ENCODE measurements at places on chromosomes 5 and 9. TPM values are rescaled to one million over a fixed set of nuclear protein-coding genes. Genes with fewer than 3 reads are reported as not detected.

- H3K27ac ChIP-seq: no peak overlapping the region
- no peak for DNase-seq
- no peaks in the 10 kb centered on the region for H3K4me1 ChIP-seq
These were observed 908.7 kb upstream of the CDH9 start for GRCh38 chr5:27947088-27947487.

Gene C5
- 1.9 TPM for total RNA-seq

DNA sequence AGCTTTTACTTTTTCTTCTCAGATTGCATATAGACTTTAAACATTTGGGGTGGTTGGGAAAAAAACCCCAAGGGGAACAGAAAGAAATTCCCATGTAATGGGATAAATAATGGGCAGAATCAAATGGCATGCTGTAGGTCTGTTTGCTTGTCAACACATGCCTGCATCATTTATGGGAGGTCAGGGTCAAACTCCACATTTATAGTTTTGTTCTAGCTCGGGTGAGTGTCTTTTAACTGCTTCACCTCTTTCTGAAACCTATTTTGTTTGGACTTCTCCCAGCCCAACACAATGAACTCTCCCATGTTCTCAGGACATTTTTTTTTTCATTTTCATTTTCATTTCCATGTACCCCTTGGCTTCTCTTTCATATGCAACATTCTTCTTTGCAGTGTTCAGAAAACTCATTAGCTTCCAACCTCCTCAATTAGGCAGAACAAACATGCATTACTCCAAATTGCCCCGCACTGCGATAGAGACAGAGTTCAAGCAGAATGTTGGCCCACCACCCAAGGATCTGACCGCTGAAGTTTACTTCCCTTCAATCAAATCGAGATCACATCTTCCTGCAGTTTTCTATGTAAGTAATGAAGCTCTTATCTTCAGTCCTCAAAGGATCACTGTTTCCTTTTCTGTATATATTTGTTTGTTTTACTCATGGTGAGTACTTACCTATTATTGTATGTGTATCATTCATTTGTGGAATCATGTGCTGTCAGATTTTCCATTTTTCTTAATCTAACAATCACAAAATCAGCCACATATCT is 354.6 kb downstream of the ZSWIM6 start:
- no peak for DNase-seq
- no peaks in the 10 kb centered on the region for H3K4me1 ChIP-seq
- H3K4me3 ChIP-seq: no peak overlapping the region

Gene ZNF454
- total RNA-seq: 0.14 TPM

DNA sequence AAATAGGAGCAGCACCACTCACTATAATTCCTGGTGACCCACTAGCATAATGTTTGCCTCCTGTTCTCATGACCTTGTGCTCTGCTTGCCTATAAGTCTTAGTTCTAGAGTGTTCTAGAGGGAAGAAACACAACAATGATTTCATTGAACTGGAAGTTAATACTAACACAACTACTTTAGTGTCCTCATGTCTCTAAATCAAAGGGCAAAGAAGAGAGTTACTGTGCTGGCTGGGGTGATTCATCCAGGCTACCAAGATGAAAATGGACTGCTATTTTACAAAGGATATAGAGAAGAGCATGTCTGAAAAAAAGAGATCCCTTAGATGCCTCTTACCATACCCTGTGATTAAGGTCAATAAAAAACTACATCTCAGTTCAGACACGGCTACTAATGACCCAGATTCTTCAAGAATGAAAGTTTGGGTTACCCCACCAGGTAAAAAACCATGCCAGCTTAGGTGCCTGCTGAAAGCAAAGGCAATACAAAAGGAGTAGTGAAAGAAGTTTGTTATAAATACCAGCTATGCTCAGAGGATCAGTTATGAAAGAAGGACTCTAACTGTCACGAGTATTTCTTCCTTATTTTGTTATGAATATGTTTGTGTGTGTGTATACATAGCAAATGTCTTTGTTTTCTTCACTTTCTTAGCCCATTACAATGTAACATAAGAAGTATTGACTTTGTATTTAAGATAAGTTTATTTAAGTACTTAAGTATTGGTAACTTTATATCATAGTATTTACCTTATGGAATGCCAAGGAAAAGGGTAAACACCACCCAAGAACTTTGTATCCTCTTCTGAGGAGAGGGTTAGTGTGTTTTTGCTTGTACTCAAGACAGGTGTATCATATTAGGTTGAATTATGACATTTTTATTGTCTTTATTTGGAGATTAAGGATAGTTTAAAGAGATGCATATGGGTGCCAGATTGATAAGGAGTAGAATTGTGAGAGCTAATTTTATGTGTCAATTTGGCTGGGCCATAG is 314.1 kb upstream of the PTGER4 start:
- no peaks in the 10 kb centered on the region for H3K27me3 ChIP-seq
- H3K4me1 ChIP-seq: peaks cover 14% of the 10 kb centered on the region
- H3K4me3 ChIP-seq: no peak overlapping the region
- DNase-seq: no peak
- no peaks in the 10 kb centered on the region for H3K36me3 ChIP-seq
- H3K27ac ChIP-seq: no peak overlapping the region

GRCh38 chr9:91905991-91906469 is 44.0 kb downstream of the ROR2 start:
- peaks cover 33% of the 10 kb centered on the region for H3K4me1 ChIP-seq
- H3K4me3 ChIP-seq: peak overlapping the region; percentile 61
- DNase-seq: peak; percentile 51
- no peak overlapping the region for H3K27ac ChIP-seq
- no peaks in the 10 kb centered on the region for H3K27me3 ChIP-seq

Gene OR1J2
- not detected for total RNA-seq

Gene PCDHA7
- not detected for total RNA-seq

- no peak overlapping the region for H3K4me3 ChIP-seq
- no peaks in the 10 kb centered on the region for H3K4me1 ChIP-seq
- no peaks in the 10 kb centered on the region for H3K36me3 ChIP-seq
- DNase-seq: peak; percentile 9
These were observed 22.1 kb upstream of the TPD52L3 start for GRCh38 chr9:6305954-6306563.

DNA sequence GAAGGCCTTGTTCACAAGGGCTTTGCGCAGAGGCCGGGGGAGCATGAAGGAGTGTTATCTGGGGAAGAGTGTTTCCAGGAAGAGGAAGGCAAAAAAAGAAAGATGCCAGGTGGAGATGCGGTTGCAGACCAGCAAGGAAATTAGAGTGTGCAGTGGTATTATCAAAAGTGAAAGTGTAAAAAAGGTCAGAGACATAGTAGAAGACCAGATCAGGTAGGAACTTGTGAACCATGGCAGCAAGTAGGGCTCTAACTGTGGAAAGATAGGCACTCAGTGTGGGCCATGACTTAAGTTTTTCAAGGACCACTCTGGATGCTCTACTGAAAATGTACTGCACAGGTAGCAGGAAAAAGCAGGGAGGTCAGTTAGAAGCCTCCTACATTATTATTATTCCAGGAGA is 90.1 kb upstream of the SPOCK1 start:
- H3K27me3 ChIP-seq: no peaks in the 10 kb centered on the region
- H3K27ac ChIP-seq: no peak overlapping the region
- DNase-seq: no peak
- H3K4me1 ChIP-seq: no peaks in the 10 kb centered on the region
- no peaks in the 10 kb centered on the region for H3K36me3 ChIP-seq
- no peak overlapping the region for H3K4me3 ChIP-seq

DNA sequence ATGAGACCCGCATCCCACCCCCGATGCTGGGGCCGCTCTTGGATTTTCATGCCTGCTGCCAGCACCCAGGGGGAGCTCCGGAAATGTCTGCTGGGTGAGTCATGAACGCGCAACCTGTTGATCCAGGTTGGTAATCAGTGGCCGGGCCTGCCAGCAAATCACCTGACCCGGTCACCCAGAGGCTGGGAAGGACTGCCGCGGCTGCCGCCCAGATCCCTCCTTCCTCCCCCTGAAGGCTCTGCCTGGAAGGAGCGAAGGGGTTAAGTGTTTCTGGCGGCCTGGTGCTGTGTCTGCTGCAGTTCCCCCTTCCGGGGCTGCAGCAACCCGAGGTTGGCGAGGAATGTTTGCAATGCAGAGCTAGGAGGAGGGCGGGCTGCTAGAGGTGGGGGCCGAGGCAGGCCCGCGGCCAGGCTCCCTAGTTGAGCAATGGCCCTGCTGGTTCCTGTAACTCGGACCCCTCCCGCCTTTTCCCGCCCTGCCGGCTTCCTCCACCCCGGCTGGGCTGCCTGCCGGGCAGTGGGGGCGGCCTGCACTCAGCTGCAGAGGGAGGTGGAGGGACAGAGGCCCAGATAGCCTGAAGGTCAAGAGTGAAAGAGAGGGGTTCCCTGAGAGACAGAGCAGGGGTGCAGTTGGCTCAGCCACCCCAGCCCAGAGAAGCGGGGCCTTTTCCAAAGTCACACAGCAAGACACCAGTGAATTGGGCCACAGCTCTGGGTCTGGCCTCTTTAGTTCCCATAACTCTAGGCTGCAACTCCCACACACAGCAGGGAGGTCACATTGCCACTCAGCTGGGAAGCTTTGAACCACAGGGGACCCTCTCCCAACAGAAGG is 156.3 kb upstream of the IER5L start:
- H3K4me1 ChIP-seq: peaks cover 7% of the 10 kb centered on the region
- H3K36me3 ChIP-seq: no peaks in the 10 kb centered on the region
- no peak overlapping the region for H3K27ac ChIP-seq
- no peak overlapping the region for H3K4me3 ChIP-seq
- DNase-seq: no peak
- no peaks in the 10 kb centered on the region for H3K27me3 ChIP-seq

Gene LEAP2
- total RNA-seq: 8.1 TPM

DNA sequence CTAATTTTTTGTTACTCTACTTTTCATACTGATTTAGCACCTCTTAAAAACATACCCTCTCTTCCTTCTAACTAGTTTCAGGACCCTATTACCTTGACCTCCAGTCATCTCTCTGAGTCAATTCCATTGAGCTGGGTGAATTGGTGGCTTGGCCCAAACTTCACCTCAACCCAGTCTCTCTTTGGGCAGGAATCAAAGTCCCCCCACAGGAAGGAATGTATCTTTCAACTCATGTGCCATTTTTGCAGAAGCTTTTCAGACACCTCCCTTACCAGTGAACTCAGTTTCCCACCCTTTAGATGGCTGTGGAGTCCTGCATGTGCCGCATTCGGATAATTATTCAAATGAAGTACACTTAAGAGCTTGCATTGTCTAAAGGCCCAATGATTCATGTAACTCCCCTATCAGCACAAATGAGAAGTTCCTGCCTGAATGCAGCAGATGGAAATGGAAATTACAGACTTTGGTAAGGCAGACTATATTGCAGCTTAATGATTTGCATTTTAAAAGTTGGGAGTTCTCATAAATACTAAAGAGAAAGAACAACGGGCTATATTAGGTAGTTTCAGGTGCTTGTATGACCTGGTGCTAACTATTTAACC is 693.5 kb downstream of the PTPRD start:
- H3K27ac ChIP-seq: no peak overlapping the region
- H3K4me1 ChIP-seq: no peaks in the 10 kb centered on the region
- DNase-seq: no peak
- H3K27me3 ChIP-seq: no peaks in the 10 kb centered on the region

GRCh38 chr9:100714372-100715099 is 136.7 kb downstream of the CAVIN4 start:
- no peaks in the 10 kb centered on the region for H3K27me3 ChIP-seq
- no peak overlapping the region for H3K27ac ChIP-seq
- DNase-seq: no peak
- H3K36me3 ChIP-seq: no peaks in the 10 kb centered on the region
- no peaks in the 10 kb centered on the region for H3K4me1 ChIP-seq
- H3K4me3 ChIP-seq: no peak overlapping the region
